Subcutaneous preadipocyte (primary cell): ENCODE measurements at places on chromosomes 2 and 18. TPM values are rescaled to one million over a fixed set of nuclear protein-coding genes. Genes with fewer than 3 reads are reported as not detected.

DYNAP gene
- total RNA-seq: 0.20 TPM in 1 of 2 replicates, not detected in the other

FAM110C gene
- not detected in 2 replicates for total RNA-seq

KCNE4 gene
- total RNA-seq: 0.73 and 1.6 TPM in 2 replicates

DYNC1I2 gene
- total RNA-seq: 66.9 and 90.5 TPM in 2 replicates

HOXD12 gene
- total RNA-seq: not detected in 2 replicates

DSG1 gene
- total RNA-seq: not detected in 2 replicates

GAREM1 gene
- total RNA-seq: 7.2 and 8.1 TPM in 2 replicates

CHPF gene
- 60.4 and 92.6 TPM in 2 replicates for total RNA-seq

TP53I3 gene
- 23.9 and 40.4 TPM in 2 replicates for total RNA-seq

COBLL1 gene
- total RNA-seq: 4.0 and 7.6 TPM in 2 replicates

BOLA3 gene
- total RNA-seq: 41.1 and 55.1 TPM in 2 replicates

GRHL1 gene
- 1.1 and 1.6 TPM in 2 replicates for total RNA-seq

NIFK gene
- 54.7 and 58.5 TPM in 2 replicates for total RNA-seq

PRSS56 gene
- not detected in 2 replicates for total RNA-seq

AQP4 gene
- total RNA-seq: not detected in 2 replicates

ANKRD30BL gene
- total RNA-seq: not detected in 2 replicates

RNU2-63P gene
- total RNA-seq: under 0.01 and 275 TPM in 2 replicates

CRYBA2 gene
- total RNA-seq: not detected in 2 replicates
